ENCODE measurements at places on chromosomes 12 and 14.

- DNase-seq: no peak
These were observed 41.3 kb downstream of the VRK1 start for GRCh38 chr14:96838449-96838848.

GRCh38 chr12:95195122-95195521 is 22.1 kb downstream of the FGD6 start:
- no peak for DNase-seq

DNA sequence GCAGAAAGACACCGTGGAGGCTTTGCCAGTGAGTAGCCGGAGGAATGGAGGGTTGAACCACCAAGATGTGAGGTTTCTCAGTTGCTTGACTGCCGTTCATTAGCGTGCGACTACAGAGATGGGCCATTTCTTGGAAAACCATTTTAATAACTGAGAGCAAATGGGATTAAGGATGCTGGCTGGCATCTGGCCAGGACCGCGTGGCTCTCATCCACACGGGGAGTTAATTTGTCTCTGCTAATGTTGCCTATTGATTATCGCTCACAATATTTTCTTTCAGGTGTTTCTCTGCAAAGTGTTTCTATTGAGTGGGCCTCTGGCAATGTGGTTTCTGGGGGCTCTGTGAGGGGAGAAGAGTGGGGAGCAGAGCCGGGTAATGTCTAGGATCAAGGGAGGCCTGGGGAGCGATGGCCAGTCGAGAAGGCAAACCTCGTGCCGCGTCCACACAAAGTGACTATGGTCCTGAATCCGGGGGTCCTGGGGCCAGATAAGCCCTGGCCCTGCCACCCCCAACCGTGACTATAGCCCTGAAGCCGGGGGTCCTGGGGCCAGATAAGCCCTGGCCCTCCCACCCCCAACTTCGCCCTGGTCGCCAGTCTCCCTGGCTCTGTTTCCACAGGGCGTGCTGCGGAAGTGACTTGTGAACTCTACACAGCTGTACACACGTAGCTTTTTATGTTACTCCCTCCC is 110.6 kb downstream of the PRMT8 start:
- DNase-seq: no peak

DNA sequence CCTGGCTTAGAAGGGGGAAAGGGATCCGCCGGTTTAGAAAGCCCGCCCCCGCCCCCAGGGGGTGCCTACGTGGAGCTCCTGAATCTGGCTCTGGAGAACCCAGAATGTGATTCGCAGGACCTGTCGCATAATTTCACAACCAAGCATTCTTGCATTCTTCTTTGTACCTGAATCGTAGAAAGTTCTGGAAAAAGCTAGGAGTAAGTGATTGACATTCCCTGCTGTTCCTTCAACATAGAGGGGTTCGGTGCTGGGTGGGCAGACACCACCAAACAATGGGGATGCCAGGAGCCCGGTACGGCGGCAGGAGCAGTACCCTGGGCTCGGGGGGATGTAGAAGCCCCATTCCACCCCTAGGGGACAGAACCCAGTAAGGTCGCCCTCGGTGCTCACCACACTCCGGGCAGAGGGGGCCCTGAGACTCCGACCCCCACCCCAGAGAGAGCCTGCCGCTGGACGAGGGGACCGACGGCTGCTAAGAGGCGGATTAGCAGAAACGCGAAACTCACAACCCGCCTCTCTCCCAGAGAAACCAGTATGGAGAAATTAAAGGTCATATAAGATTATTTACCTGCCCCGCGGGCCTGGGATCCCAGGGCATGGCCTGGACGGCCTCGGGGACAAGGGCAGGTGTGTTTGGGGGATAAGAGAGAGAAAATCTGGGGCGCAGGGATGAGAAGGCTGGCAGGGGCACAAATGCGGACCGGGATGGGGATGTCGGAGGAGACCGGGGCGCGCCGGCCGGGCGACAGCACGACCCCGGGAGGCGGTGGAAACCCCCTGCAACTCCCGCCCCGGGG is 520 bp downstream of the CSRP2 start:
- DNase-seq: peak; percentile 11

DNA sequence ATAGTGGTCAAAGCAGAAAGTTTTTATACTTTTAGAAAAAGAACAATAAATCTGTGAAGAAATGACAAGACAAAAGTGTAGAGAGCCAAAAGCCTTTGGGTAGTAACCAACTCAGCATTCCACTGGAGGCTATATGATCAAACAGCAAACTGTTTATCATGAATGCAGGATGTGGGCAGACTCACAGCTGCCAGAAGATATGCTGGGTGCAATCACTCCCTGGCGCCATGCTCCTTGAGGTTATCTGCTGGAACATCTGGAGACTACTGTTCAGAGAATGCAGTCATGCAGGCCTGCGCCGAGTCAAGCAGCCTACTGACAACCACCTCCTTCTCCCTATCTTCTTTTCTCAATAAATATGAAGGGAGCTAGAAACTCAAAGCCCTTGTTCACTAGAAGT is 49.0 kb upstream of the SLC8A3 start:
- DNase-seq: no peak

All from NB4 (cell line).